ENCODE measurements at places on chromosomes 13 and 19.
A peak's percentile ranks its signal among the peaks of the same experiment; 100 is the strongest.

- no peak for DNase-seq
Observed at GRCh38 chr19:21709464-21709863, 57.9 kb downstream of the ZNF100 start.

DNA sequence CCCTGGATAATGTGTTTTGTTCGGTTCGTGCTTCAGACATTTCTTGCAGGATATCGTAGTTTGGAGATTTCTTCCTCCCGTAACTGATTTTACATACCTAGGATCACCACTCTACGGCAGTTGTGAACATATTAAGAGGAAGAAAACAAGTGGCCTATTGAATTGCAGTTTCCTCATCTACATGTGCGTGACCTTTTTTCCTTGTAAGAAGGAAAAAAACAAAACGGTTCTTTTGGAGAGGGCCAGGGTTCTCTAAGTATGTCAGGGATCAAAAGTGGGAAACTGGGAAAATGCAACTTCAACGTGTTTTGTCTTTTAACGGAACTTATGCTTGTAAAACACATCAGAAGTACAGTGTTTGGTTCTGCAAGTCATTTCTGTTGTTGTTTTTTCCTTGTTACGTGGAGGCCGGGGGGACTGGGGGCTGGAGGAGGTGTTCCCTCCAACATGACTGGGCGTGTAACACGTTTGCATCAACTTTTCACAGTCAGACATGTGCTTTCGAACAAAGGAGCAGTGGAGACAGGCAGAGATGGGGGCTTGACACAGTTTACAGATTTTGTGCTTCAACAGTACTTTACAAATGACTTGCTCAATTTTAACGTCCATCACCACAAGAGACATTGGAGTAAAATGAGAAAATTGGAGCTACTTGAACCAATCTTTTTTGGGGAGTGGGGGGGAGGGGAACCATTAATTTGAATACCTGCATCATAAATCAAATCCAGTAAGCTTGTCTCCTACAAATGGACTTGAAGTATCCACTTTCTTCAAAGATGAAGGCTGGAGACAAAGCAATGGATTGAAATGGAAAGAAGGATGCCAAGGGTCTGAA lies 3.8 kb downstream of the ZC3H4 start:
- no peak for DNase-seq

GRCh38 chr13:78201411-78201810 lies 282.8 kb upstream of the EDNRB start:
- no peak for DNase-seq

DNA sequence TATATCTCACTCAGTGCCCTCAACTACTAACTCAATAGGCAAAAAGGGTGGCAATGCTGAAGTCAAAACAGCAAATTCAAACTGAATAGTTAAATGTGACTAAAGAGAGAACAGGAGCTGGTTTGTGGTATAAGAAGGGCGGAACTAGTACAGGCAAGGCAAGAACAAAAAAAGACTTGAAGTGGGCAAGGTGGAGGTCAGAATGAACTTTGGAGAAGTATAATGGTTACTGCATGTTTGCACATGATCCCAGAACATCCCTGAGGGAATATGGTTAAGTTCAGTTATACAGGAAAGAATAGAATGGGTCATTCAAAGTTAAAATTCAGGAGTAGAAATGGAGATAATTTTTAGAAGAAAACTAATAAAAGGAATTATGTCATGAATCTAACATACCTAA lies 85.5 kb downstream of the DIAPH3 start:
- no peak for DNase-seq

- no peak for DNase-seq
Observed at GRCh38 chr19:2255982-2256685, at the start of gene JSRP1. JSRP1 (minus strand) TSS chr19:2256417; CDS start chr19:2255314, 1,103 bp downstream.

DNA sequence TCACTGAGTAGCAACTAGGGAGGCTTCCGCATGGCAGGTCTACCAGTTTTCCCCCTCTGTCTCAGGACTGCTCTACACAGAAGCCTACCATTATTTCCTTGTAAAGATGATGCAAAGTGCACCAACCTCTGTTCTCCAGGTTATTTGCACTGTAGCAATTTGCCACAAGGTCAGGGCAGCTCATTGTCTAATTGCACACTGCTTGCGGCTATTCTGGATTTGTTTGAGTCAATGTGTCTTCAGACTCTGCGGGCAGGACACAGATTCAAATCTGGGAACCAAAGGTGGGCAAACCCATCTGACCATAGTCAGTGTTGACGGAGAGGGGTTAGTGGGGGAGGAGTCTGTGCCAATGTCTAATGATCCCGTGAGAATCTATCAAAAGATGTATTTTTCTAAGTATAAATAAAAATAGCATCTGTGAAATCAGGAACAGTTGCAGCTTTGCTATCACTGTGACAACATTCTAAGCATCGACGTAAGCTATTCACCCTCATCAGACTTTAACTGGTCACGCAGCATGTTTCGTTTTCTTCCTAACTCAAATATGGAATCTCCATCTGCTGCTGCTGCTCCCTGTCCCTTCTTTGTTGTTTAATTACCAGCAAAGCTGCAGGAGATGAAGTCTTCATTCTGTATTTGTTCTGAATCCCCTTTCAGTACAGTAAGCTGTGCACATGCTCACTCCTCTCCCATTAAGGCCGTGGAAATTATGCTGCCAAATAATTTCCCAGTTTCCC lies 26.4 kb downstream of the CYSLTR2 start:
- no peak for DNase-seq

DNA sequence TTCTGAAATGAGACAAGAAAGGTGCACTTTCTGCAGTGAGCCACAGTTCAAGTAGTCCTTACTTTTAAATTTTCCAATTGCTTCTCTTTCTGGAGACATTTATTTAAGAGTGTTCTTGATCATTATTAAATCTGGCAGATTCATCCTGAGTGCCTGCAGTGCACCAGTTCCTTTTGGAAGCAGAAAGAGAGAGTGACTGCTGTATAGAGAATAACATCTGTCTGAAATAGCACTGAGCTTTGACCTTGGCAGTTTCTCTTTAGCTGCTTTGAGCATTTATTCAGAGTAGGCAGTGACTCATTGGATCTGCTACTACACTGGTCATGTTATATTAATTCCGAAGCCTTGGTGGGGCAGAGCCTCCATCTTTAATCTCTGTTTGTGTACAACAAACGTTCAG lies 1373.7 kb downstream of the PCDH9 start:
- no peak for DNase-seq

DNA sequence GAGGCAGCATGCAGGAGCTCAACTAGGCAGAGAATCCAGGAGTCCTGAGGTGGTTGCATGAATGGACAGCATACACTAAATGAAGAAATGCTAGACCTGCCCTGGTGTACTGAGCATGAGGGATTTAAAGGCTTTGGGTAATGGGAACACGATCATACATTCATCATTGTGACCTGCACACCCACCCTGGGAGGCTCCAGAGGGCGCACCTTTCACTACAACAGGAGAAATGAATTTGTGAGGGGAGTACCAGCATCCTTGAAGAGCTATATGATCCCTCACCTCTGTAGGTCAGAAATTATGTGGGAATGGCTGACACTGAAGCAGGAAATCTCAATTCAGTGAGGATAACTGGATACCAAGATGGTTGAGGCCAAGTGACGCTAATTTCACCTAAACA lies 8.9 kb downstream of the KLK2 start:
- DNase-seq = no peak

DNA sequence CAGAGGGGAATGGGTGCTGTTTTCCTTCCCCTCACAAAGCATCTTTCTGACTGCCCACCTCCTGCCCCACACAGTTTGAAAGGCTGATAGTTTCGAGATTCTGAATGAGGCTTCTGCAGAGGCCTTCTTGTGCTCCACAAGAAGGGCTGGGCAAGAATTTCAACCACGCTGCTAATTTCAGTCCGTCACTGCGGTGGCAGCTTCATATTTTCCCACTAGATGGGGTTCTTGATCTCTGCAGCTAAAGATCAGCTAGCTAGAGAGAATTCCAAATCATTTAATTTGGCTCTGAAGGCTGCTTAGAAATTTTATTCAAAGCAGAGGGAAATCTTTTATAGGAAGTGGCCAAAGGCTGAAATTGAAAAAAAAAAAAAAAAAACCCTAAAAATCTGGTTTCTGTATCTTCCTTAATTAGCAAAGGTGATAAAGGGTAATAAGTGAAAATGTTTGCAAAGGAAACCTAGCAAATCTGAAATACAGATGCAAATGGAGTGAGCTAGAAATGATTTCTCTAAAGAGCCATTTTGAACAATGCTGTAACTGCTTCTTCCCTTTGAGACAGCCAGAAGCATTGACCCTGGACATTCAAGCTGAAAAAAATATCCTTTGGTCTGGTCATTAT lies 38.0 kb upstream of the C13orf42 start:
- DNase-seq = no peak

GRCh38 chr19:50465986-50466705 lies 10.2 kb upstream of the EMC10 start:
- no peak for DNase-seq

DNA sequence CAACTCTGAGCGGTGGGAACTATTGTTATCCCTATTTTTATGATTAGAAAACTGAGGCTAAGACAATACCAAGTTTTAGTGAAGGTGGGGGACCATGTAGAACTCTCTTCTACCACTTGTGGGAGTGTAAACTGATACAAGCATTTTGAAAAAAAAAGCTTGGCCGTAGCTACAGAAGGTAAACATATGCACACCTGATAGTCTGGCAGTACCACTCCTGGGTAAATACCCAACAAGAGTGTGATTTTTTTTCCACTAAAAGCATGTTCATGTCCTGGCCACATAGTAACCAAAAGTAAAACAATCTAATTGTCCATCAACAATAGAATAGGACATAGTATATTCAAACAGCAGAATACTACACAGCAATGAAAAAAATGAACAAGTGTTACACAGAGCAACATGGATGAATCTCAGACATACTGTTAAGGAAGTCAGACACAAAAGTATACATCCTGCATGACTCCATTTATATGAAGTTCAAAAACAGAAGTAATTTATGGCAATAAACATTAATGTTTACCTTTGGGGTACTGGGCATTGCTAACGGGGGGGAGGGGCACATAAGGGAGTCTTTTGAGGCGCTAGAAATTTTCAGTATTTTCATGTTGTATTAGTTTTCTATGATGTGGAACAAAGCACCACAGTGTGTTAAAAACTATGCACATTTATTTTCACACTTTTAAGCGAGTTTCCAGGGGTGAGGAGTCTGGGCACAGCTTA lies 6.4 kb upstream of the SPATA13 start:
- DNase-seq = no peak

GRCh38 chr13:28339419-28339818 lies 155.5 kb downstream of the FLT1 start:
- no peak for DNase-seq

DNA sequence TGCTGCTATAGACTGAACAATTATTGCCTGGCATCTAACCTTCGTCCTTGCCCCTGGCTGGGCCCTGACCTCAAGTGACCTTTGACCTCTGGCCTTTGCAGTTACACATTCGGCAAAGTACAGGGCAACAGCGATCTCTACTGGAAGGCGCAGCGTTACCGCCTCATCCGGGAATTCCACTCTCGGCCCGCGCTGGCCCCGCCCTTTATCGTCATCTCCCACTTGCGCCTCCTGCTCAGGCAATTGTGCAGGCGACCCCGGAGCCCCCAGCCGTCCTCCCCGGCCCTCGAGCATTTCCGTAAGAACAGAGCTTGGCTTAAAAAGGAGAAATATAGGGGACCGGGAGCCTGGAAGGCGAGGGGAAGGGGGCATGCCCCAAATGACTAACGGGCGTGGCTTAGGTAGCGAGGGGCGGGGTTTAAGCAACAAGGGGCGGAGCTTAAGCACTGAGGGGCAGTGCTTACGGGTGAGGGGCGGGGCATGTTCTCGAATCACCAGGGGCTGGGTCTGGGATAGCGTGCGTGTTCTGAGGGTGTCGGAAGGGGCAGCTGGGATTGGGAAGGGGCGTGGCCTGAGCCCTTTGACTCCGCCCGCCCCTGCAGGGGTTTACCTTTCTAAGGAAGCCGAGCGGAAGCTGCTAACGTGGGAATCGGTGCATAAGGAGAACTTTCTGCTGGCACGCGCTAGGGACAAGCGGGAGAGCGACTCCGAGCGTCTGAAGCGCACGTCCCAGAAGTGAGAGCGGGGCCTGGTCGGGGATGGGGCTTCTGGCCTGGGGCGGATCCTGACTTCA lies 52.7 kb downstream of the TRPM4 start:
- DNase-seq = peak; percentile 16

GRCh38 chr19:7989071-7989575 lies 16.3 kb downstream of the ELAVL1 start:
- no peak for DNase-seq

DNA sequence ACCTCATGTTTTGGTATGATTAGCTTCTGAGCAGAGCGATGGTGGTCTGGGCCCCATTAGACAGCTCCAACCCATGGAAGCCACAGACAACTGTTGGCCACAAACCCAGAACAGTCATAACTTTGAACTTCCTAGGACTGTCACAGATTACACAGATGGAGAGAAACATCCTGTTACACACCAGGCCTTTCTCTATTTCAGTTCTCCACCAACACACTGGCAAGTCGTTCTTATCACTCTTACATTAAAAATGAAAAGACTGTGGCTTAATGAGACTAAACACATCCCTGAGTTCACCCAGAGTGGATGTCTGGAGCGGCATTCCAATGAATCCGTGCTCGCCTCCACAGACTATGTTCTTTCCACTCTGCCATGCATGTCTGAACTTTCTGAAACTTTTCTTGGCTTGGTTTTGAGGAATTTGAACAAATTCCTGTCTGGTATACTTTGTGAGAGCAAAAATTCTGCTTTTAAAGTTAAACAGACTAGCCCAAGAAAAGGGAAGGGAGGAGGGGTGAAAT lies 109.1 kb downstream of the NALCN start:
- no peak for DNase-seq

- DNase-seq = no peak
Observed at GRCh38 chr19:6744381-6745301, 5.2 kb downstream of the TRIP10 start.

DNA sequence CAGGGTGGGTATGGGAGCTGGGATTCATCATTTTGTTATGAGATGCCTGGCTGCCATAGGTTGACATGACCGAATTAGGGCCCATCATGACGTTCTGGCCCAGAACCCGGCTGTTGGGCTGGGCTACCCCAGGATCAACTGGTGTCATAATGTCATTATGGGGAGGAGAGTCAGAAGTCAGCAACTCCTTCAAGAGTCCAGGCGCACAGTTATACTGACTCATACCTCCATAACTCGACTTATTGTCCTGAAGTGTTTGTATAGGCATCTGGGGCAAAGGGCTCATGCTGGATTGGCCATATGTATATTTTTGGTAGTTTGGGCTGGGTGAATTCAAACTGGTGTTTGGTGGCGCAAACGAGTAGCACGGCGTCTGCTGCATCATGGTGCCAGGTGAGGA lies 106.5 kb downstream of the FOXO1 start:
- no peak for DNase-seq

DNA sequence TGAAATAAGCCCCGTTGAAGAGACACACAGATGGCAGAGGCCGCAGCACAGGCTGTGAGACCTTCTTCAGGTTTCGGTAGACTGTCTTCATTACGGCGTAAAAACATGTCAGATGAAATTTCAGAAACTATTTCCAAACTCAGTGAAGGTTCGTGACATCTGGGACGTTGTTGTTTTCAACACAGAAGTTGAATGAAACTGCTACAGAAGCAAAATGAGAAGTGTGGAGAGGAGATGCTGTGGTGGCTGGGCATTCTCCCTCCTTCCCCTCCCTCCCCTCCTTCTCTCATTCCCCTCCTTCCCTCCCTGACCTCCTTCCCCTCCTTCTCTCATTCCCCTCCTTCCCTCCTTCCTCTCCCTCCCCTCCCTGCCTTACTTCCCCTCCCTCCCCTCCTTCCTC lies 113.6 kb downstream of the ATP11A start:
- DNase-seq = no peak
